ENCODE measurements at places on chromosomes 7 and 10. TPM values are rescaled to one million over a fixed set of nuclear protein-coding genes. Genes with fewer than 3 reads are reported as not detected.

Gene CYP2C19
- not detected for total RNA-seq

Gene HKDC1
- not detected for total RNA-seq

Gene SUGCT
- total RNA-seq, result not detected

Gene ASZ1
- total RNA-seq, result not detected

Gene NRG3
- total RNA-seq, result 0.20 TPM

Gene ADCK2
- 25.5 TPM for total RNA-seq

Gene STEAP1
- total RNA-seq, result 27.2 TPM

Gene CCL24
- not detected for total RNA-seq

Gene AKR1C2
- 0.89 TPM for total RNA-seq

Gene C7orf57
- 0.15 TPM for total RNA-seq
